ENCODE measurements at places on chromosomes 12 and 14.

- DNase-seq, result no peak
Measured at GRCh38 chr12:54546511-54546910, 2.9 kb upstream of the PDE1B start.

DNA sequence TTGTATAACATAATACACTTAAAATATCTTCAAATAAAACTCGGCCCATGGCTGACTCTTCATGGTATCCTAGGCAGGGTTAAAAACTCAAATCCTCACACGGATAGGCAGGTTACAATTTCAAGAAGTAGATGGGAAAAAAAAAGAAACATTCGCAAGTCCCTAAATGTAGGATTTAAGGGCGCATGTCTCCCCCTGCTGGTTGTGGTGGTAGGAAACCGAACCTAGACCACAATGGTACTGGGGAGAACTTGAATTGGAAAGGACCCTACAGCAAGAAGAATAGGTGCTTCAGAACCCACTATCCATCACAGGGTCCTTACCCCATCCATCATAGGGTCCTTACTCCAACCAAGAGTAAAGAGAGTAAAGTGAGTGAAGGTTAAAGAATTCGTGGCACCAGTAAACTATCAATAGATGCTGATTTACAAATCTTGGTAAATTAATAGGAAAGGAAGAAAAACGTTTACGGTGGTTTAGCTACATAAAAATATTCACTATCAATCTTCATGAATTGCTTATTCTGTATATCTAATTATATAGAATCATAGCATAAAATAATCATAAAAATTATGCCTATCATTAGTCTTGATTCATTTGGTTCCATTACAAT, 3.3 kb upstream of the CIPC start:
- peak; percentile 90 for DNase-seq

GRCh38 chr14:102605029-102605428, 12.6 kb downstream of the RCOR1 start:
- DNase-seq, result peak; percentile 47

GRCh38 chr14:66378712-66379505, 107.3 kb upstream of the CCDC196 start:
- DNase-seq, result no peak

GRCh38 chr12:104631867-104632266, 175.1 kb downstream of the CHST11 start:
- no peak for DNase-seq

DNA sequence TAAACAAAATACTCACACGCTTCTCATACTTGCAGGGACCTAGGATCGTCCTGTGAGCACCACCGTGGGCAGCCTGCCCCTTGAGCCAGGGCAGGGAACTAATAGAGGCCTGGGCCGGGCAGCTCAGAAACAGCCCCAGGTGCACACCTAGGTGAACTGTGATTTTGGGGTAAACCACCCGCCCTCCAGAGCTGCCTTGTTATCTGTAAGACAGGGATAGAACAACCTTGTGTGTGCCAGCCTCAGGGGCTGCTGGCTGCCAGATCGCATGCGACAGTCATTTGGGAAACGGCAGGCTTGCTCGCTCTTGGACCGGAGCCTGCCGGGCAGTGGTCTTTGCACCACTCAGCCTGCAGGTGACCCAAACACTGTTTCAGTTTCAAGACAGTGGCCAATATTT, 86.8 kb downstream of the ADGRD1 start:
- no peak for DNase-seq

DNA sequence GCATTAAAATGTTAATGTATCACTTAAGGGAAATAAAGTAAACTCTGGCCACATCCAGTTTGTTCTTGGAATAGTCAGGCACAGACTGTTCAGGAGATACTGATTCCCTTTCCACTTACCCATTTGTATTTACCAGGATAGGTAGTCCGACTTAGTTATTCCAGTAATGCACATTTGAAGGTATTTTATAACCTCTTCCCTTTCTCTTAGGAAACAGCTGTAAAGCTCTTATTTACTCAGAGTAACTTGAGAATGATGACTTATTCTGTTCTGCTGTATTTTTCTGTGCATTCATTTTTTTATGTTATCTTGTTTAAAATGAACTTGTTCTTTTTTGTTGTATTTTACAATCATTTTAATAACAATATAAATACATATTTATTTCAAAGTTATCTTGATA, 78.0 kb downstream of the METTL25 start:
- DNase-seq, result no peak

- DNase-seq, result no peak
Measured at GRCh38 chr12:3667485-3667884, 85.4 kb downstream of the CRACR2A start.
